ENCODE measurements at places on chromosomes 1 and 21.

GRCh38 chr1:87436534-87436933 is 107.9 kb downstream of the LMO4 start:
- no peak for DNase-seq

DNA sequence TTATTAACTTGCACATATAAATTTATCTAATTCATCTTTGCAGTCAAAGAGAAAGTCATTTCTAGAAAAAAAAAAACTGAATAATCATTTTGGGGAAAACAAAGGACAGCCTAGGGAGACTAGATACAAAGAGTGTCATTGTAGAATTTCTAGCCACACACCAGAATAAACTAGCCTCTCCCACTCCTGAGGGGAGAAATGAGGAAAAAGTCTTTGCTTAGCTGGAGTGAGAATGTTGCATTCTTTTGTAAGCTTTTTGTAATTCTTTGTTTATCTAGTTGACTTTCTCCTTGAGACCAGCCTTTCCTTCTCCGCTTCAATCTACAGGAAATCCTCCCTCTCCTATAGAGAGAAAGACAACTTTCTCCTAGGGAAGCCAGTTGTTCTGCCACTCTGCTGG is 15.9 kb upstream of the CGN start:
- no peak for DNase-seq

GRCh38 chr21:36501589-36501892 is 21.6 kb upstream of the CLDN14 start:
- no peak for DNase-seq

DNA sequence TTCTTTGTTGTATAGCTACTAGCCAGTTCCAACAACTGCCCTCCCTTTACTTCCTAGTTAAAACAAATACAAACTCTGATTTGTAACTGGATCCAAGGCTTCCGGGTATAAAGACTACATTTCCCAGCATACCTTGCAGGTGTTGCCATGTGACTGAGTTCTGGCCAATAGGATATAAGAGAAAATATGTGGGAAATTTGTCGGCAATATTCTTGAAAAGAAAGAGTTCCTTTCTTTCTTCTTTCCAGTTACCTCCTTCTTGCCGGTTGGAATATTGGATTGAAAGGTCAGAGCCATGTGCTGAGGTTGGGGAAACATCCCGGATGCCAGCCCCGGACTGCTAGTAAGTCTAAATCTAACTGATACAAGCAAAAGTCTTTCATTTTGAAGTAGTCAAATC is 23.0 kb upstream of the ZBTB40 start:
- DNase-seq: no peak

DNA sequence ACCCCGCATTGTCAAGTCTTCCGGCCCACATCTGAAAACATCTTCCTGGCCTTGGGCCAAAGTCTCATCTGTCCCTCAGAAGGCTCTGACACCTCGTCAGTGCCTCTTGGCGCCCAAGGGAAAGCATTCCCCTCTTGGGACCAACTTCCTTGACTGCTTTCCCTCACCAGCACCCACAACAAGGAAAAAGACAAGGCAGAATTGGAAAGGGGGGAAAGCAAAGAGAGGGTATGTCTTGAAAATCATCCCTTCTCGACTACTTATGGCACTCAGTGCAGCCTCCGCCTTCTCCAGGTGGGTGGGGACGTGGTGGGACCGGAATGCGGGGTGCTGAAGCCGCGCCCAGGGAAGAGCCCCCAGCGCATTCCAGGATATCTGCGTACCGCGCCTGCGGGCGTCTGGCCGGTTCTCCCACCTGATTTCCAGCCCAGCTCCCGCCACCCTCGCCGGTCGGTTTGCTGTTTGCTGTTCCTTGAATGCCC is 554 bp upstream of the SLC39A1 start:
- DNase-seq: no peak

DNA sequence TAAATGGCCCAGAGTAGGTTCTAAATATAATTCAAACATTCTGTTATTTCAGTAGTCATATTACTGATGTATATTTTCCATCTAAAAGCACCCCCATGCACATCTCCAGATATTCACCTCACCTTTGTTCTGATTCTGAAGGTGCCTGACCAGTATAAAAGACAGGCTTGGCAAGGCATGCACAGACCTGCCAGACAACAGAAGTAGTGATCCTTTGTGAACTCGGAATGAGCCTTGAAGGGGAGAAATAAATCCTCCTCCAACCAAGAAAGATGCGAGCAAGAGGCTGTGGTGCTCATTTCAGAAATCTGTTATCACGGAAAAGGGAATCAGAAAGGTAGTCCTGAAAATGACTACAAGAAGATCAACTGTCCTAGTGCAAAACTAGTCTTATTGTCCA is 287.3 kb downstream of the VAV3 start:
- no peak for DNase-seq

Measured in Kasumi-1 (cell line).